Fibroblast of upper back skin (primary cell): ENCODE measurements at places on chromosomes 11 and 22.
A peak's percentile ranks its signal among the peaks of the same experiment; 100 is the strongest.

DNA sequence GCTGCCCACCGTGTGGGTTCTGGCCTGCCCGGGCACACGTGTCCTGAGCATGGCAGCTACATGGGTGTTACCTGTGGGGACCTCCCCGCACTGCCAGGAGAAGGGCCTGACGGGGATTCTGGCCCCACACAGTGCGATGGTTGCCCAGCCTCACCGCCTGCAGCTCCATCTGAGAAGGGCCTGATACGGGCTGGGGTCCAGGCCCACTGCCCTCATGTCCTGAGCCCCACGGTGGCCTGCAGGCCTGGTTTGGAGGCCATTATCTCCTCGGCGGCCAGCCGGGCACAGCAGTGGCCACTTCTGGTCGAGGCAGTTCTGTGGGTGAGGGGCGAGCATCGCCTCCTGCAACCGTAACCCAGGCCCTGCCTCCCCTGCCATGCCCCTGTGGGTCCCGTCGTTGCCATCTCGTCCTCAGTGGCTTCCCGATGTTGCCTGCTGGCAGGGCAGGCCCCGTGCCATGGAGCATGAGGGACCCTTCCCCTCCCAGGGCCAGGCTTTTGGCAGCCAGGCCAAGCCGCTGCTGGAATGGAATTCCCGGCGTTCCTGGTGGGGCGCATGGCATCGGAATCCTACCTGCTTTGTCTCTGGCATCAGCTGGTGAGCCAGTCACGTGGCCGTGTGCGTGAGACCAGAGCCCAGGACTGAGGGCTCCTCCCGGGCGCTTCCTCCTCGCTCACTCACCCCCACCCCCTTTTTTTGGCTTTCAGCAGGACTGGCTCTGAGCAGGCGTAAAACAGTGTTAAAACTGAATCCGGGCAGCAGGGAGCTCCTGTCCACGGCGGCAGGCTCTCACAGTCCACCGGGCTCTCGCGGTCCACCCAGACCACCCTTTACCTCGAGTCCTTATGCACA lies 71.9 kb upstream of the PPARA start:
- no peak for DNase-seq

GRCh38 chr11:8239040-8239439 lies 24.6 kb downstream of the LMO1 start:
- DNase-seq = no peak

DNA sequence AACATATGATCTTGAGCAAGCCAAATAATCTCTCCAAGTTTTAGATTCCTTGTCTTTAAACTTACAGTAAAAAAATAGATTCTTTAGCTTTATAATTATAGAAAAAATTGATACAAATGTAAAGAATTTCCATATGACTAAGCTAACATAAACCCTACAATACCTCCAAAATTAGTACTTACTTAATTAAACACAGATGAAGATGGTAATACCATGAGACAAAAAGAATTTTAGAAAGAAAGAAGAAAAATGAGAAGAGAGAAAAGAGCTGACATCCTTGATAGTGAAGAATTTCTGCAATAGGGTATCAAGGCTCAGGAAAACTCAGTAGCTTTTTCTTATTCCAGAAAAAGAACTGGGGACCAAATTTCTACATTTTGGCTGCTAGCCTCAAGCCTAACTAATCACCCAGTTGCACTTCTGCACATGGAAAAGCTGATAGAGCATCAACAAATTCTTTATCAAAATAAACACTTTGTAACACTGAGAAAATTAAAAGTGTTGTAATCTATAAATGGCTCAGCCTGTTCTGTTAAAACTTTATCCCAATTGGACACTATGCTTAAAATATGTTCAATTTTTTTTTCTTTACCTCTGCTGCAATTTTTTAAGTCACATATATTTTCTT lies 24.7 kb upstream of the SOX6 start:
- DNase-seq = peak; percentile 50

GRCh38 chr22:43860831-43861230 lies 1.5 kb downstream of the SULT4A1 start:
- DNase-seq = no peak

GRCh38 chr11:2301631-2302305 lies at the start of the genes C11orf21 and TSPAN32:
Gene C11orf21, minus strand, starts transcription at chr11:2301918. Its CDS starts 110 bp downstream, at chr11:2301808.
Gene TSPAN32, plus strand, starts transcription at chr11:2302013. Its CDS starts 137 bp downstream, at chr11:2302150.
- peak; percentile 39 for DNase-seq

- no peak for DNase-seq
Observed at GRCh38 chr11:128985880-128986279, 43.2 kb upstream of the TP53AIP1 start.

DNA sequence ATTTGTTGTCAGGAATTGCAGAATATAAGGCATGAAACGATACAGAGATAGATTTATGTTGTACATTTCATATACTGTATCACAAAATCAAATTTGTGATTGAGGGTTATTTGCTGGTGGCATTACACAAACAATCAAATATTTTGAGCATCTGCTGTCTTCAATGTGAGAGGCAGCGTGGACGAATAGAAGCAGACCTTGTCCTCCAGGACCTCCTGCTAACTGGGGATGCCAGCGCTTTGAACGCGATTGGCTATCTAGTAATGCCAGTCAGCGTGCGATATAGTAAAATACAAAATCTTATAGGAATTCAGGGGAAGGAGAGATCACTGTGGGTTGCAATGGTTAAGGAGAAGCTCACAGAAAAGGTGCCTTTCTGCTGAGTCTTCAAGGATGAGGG lies 631 bp upstream of the SNX19 start:
- no peak for DNase-seq

- no peak for DNase-seq
Observed at GRCh38 chr11:61140416-61140815, 20.8 kb downstream of the VPS37C start.

- no peak for DNase-seq
Observed at GRCh38 chr11:69276165-69276564, 17.8 kb upstream of the MYEOV start.

DNA sequence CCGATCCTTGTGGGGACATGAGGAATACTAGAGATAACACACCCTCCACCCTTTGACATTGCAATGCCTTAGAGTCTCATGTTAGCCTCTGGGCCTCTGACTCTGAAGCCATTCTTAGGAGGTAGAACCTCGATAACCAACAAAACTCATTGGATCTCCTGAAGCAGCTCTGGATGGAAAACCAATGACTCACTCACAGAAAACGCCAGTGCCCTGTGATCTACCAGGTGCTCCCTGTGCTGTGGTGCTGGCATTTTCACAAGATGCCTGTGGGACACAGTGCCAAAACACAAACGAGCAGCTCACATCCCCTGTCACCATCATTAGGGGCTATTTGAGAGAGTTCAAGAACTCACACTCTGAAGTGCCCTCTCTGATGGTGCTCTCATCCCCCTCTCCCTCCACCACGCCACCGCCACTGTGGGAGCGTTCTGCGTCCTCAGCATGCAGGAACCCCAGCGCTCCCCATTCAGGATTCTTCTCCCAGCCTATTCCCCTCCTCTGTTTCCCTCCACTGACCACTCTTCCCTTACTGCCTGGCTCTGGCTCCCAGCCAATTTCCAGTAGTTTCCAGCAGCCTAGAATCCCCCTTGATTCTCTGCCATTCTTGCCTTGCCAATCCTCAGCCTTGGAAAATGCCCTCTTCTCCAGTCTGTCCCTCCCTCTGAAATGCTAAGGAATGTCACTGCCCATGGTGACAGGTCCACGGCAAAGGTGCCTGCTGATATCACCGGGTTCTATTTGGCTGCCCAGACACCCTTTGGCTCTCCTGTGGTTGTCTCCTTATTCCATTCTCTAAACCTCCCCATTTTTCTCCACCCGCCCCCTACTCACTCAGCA lies 4.7 kb upstream of the POLD4 start:
- DNase-seq = peak; percentile 53

DNA sequence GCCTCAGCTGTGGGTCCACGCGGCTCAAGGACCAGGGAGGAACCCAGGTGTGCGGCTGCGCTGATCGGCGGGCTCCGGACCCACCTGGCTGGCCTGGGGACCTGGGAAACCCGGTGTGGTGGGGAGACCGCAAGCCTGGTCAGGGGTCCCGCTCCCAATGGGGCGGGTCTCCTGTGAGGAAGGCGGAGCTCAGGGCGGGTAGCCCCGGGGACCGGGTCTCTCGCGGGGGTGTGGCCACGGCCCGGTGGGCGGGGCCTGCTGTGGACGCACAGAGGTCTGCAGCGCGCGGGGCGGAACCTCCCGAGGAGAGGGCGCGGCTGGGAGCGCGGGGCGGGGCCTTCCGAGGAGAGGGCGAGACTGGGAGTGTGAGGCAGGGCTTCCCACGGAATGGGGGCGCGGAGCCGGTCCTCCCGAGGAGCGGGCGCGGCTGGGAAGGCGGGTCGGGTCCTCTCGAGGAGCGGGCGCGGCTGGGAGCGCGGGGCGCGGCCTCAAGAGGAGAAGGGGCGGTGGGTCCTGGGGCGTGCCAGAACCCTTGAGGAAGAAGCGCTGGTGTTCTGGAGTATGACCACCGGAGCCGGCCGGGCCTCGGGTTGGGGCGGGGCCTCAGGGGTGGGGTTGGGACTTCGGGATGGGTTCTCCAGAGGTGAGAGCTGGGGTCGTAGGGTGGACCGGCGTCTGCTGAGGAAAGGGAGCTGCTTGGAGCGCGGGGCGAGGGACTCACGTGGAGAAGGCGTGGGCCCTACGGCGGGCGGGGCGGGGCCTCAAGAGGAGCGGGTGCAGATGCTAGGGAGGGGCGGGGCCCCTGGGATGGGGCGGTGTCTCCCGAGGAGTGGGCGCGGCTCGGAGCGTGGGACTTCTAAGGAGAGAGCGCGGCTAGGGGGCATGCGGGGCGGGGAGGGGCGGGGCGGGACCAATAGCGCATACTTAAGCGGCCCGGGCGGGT lies 20.8 kb downstream of the DGCR6L start:
- peak; percentile 41 for DNase-seq

DNA sequence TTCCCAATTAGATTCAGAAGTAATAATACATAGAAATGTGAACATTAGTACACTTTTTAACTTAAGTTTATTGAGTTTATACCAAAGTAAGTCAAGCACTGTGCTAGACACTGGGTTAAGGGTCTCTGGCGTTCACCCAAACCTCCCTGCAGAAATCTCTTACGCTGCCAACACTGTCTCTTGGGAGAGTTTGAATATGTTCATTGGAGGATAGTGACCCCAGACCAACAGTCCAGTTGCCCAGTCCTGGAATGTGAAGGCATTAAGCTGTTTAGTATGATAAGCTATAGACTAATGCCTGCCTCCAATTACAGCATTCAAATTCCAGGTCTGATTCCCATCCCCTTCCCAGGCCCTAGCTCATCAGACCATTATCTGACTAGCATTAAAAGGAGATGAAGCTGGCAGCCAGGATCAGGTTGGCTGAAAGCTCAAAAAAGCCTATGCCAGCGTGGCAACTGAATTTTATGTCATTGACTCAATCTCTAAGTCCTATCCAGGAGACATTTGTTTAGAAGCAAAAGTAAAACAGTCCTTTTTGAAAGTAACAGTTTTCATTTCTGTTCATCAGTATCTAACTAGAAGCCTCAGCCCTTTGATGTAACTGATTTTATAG lies 77.8 kb downstream of the SFI1 start:
- no peak for DNase-seq

GRCh38 chr22:23675502-23676415 lies 15.1 kb upstream of the RGL4 start:
- no peak for DNase-seq

GRCh38 chr11:9351321-9351881 lies 33.1 kb upstream of the IPO7 start:
- no peak for DNase-seq

DNA sequence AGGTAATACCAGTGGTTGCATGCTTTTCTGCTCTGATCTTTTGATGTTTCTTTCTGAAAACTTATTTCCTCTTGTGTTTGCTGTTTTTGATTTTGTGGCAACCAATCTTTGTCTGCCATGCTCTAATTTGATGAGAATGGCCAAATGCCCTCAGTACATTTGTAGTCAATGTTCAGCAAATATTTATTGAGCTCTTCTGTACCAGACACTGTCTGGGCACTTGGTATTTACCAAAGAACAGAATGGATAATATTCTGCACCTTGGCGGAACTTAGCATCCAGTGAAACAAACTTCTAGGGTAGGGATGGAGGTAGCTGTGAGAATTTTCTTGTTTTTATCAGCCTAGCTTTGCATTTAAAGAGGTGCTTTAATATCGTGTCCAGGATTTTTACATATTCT lies 19.6 kb downstream of the PPP6R3 start:
- DNase-seq = no peak

DNA sequence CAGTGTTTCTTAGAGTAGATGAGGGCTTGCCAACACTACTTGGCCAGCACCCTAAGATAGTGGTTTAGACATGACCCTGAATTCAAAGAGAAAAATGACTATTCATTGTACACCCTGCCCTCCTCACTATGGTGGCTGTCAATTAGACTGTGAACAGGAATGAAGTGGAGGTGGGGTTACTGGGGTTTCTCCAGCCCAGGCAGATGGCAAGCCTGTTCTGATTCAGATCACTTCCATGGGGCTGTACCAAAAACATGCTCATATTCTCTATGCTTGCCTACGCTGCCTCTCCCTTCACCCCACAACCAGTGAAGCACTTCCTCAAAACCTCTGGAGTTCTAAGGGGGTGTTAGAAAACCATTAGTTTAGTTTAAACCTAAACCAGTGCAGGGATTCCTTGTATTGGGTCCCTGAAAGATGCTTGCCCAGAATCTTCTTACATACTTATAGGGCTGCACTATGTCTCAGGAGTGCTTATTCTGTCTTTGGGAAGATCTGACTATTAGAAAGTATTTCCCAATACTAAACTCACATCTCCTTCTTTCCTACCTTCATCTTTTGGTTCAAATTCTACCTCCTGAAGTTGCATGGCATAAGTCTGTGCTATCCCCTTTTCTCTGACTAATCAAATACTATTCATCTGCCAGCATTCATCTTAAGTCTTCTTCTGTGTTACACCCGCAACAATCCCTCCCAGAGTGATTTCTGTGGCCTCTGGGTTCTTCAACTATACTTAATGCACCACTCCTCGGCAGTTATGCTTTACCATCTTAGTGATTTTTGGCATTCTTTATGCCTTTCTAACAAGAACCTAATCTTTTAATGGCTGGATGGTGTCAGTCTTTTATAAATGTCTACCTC lies 71.8 kb downstream of the ATG16L2 start:
- DNase-seq = no peak

GRCh38 chr11:31243706-31244105 lies 125.8 kb downstream of the DCDC1 start:
- no peak for DNase-seq

DNA sequence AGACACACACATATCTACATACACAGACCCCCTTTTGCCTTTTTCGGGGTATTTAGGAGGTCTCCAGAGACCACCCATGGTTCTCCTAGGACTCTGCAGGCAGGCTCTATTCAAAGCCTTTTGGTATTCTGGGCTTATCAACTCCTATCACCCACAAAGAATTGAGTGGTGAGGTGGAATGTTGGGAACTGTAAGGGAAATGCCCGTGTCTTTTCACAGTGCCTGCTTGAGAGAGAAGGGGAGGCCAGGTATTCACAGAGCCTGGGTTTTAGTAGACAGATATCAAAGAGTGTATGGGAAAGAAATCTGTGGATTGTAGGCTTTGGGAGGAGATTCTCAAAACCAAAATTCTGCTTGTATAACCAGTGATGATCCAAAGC lies 44.0 kb upstream of the CSNK2A3 start:
- DNase-seq = no peak

- DNase-seq = no peak
Observed at GRCh38 chr22:39723899-39724351, 153.4 kb downstream of the CACNA1I start.
